MG63 (cell line): ENCODE measurements at places on chromosomes 5 and 9.
A peak's percentile ranks its signal among the peaks of the same experiment; 100 is the strongest.

GRCh38 chr5:151694035-151694485, 7.3 kb upstream of the SPARC start:
- peak; percentile 72 for DNase-seq

GRCh38 chr9:110078604-110079003, 129.4 kb downstream of the C9orf152 start:
- DNase-seq, result no peak

DNA sequence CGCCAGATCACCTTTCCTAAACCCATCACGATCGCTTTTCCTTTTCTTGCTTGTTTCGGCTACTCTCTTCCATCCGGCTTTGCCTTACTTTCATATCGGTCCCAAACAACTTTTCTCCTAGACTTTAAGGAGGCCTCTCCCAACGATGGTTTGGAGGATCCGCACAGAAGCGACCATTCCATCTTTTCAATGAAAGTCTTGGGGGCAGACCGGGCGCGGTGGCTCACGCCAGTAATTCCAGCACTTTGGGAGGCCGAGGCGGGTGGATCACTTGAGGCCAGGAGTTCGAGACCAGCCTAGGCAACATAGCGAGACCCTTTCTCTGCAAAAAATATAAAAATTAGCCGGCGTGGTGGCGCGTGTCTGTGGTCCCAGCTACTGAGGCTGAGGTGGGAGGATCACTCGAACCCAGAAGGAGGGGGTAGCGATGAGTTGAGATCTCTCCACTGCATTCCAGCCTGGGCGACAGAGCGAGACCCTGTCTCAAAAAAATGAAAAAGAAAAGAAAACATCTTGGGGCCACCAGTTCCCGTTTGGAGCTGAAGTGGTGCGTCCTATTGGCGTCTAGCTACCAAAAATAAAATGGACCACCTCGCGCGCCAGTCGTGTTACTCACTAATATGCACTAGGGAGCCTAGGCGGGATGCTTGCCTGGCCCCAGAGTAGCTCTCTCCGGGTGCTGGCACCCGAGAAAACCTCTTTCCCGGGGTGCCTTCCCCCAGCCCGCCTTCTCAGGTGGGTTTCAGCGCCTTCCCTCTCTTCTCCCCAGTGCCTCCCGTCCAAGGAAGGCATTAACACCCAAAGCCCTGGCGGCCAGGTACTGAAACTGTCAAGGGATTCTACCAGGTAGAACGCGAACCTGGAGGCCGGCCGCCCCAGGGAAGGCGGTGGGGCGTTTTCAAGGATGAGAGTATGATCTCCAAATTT, 800 bp upstream of the AP3B1 start:
- DNase-seq, result peak; percentile 27

DNA sequence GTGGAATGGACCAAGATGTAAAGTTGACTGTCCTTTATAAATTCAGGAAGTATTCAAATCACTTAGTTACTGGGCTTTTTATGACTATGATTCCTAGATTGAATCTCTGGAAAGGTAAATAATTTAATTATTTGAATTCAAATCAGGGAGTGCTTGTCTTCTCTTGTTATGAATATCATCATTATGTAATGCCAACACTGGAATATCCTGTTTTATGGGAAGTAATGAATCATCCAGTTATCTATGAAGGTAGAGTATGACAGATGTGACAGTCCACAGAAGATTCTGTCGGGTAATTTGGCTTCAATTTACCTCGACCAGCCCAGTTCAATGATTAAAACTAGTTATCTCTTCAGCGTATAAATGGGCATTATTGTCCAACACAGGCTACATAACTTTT, 141.0 kb upstream of the NUDT12 start:
- DNase-seq, result no peak

- DNase-seq, result peak; percentile 11
Observed at GRCh38 chr5:38551030-38552017, 5.1 kb downstream of the LIFR start.

GRCh38 chr9:112125951-112126388, 49.1 kb downstream of the SUSD1 start:
- no peak for DNase-seq

DNA sequence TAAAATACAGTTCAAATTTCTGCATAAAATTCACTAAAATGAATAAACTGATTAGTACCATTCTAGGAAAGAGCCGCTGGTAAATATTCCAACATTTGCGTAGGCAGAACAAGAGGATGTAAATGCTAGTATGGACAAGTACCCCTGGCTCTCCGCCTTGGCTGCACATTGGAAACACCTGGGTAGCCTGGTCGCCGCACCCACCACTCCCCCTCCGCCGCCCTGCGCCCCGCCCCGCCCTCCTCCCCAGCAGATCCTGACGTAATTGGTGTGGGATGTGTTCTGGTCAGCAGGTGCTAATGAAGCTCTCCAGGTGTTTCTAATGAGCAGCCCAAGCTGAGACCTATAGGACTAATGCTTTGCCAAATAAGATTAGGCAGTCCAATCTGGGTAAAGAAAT, 225.7 kb downstream of the FRMD3 start:
- no peak for DNase-seq

- DNase-seq, result peak; percentile 57
Observed at GRCh38 chr5:38382898-38383297, 124.5 kb downstream of the EGFLAM start.

DNA sequence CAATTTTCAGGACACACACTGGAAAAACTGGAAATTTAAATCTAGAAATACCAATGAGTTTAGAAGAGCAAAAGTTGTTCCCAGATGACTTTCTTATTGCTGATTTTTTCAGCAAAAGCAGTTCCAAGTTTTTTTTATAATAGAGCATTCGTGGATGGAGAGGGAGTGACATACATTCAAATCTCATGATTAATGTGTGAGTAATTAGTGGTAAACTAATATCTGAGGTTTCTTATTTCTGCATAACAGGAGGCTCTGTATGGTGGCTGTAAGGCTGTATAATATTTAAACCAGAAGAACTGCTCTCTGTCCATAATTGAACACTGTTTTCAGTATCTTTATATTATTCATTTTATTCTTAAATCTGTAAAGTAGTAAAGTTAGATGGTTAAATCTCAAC, 25.8 kb downstream of the LYSMD3 start:
- DNase-seq, result no peak

- DNase-seq, result no peak
Observed at GRCh38 chr5:38731461-38731860, 114.4 kb upstream of the OSMR start.

- DNase-seq, result no peak
Observed at GRCh38 chr5:81924442-81924841, 47.4 kb upstream of the ATG10 start.

DNA sequence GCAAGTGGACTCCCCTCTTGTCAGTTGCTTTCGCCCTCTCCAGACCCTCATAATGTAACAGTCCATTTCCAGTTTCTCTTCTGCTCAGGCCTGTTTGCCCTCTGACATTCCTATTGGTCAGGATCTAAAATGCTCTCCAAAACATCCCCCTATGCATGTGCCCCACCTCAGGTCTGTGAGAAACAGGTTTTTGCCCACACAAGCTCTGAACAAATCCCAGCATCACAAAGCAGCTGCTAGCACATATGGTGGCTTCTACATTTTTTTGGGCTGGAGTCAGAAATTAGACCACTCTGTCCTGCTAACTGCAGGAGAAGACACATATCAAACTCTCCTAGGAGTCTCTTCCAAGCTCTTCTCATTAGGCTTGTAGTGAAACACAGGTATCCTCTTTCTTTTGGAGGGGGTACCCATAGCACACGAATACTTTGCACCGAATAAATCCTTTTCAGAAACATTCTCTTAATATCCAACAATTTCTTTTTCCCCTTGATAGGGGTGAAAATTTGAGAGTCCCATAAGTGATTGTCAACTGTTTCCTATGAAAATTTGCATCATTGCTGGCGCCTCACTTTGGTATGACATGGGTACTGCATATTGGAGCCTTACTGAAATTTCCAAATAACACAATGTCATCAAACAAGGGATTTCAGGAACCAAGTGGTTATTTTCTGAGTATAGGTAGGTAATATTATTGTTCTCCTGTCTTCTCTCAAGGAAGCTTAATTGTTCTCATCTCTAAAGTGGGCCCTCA, 19.3 kb upstream of the HSPA9 start:
- no peak for DNase-seq

GRCh38 chr9:35954942-35955546, 2.9 kb downstream of the OR2S2 start:
- DNase-seq, result peak; percentile 76

GRCh38 chr5:159123189-159123588, 23.5 kb upstream of the EBF1 start:
- no peak for DNase-seq

DNA sequence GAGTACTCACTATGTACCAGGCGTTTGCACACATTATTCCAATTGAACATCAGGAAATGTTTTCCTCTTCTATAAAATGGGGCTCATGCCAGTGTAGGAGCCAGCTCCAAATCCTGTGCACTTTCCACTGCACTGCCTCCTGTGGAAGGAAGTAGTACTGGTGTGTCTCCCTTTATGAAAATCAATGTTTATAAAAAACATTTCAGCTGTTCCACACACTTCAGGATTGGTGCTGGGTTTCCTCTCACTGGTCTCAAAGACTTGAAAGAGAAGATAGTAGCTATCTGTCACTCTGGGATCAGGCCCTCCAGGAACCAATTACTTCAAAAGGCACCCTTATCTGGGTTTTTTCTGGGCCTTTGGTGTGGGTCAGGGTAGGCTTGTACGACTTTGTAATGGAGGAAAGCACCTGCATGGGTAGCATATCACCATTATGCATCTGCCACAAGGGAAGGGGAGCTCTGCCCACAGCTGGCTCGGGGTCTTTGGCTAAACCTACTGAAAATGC, 32.5 kb downstream of the RAB14 start:
- DNase-seq, result peak; percentile 2

GRCh38 chr9:130027533-130028365, 15.2 kb downstream of the FNBP1 start:
- no peak for DNase-seq

DNA sequence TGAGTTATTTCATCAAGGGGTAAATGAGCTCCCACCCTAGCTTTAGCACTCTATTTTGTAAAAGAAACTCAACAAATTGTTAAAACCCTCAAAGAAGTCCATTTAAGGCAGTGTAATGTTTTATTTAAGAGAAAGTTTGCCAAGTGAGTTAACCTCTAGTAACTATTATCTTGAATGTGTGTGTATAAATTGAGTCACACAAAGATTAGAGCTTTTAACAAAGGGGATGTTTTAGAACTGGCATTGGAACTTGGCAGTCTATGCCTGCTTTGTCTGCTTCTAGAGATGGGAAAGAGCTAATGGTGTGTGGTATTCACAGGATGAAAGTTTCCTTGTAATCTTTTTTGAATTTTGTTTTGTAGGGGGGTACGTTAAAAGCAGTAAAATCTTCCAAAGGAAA, 33.2 kb downstream of the KDM3B start:
- DNase-seq, result no peak

DNA sequence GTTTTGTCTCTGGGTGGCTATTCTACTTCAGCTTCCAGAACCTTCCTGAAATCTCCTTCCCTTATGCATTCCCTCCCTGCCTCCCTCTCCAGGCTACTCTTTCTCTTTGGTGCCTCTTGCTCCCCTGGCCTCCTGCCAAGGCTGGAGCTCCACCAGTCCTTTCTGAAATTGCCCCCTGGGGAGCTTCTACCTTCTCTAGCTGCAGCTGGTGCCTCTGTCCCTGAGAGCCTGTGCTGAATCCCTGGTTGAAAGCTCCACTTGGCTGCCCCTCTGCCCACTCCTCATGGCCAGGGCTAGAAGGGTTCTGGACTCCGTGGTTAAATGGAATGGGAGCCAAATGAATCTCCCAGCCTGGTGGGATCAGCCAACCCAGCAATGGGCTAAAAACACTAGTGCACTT, 80.1 kb downstream of the COL15A1 start:
- peak; percentile 47 for DNase-seq

- peak; percentile 18 for DNase-seq
Observed at GRCh38 chr9:35333551-35333950, 156.4 kb upstream of the RUSC2 start.
